ENCODE measurements at places on chromosomes 13 and 19. TPM values are rescaled to one million over a fixed set of nuclear protein-coding genes. Genes with fewer than 3 reads are reported as not detected.
A peak's percentile ranks its signal among the peaks of the same experiment; 100 is the strongest.

DNA sequence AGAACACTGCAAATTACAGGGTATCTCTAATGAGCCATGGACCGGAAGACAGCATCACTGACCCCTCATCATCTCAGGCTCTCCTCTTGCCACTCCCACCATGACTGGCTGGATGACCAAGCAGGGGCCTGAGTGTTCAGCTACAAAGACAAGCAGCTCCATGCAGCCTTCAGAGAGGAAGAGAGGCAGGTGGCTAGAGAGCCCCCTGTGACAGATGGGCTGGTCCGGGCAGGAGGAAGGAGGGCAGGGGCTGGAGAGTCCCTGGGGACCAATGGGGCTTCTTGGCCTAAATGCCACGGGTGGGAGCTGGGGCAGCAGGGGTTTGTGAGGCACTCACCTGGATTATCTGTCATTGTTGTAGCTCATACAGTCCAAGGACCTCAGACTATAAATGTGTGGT lies 12.8 kb upstream of the RASA3 start:
- DNase-seq, result no peak

DNA sequence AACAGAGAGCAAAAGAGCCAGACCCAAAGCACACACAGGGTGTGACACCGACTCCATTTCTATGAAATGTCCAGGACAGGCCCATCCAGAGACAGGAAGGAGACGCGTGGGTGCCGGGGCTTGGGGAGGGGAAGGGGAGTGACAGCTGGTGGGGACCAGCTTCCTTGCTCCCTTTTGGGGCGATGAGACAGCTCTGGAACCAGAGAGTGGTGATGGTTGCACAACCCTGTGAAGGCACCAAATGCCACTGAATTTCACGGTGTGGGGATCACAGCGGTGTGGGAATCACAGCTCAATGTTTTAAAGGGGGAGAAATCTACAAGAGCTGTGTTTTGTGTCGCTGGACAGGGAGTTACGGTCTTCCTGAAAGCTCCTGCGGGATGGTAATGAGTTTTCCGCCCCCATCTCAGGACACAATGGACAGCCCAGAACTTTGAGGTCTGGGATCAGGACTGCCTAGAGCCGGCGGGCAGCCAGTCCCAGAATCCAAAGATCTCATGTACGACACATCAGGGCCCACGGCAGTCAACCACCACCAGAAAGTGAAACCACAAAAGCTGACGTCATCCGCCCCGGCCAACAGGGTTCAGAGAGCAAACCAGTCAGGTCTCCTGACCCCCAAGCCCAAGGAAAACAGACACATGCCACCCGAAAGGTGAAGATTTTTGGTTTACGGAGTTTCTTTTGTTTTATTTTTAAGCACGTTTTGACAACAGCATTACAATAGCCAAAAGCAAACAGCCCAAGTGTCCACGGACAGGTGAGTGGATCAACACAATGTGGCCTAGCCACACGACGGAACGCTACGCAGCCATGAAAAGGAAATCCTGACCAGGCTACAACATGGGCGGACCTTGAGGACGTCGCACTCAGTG lies 7.3 kb downstream of the SGTA start:
- DNase-seq, result no peak

DNA sequence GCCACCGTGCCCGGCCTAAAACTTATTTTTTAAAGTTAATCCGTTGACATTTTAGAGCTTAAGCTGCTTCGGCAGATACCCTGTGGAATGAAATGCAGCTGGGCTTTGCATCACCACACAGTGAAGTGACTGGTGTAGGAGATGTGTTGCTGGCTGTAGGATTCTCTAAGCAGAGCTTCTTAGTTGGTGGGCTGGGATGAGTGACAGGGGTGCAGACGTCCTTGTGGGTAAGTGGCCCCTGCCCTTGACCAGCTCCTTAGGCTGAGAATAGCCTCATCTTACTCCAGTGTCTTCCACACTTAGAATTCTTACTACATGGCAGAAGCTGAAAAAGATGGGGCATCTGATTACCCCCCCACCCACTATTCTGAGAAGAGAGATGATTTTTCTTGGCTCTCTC lies 11.6 kb downstream of the GATAD2A start:
- no peak for DNase-seq

DNA sequence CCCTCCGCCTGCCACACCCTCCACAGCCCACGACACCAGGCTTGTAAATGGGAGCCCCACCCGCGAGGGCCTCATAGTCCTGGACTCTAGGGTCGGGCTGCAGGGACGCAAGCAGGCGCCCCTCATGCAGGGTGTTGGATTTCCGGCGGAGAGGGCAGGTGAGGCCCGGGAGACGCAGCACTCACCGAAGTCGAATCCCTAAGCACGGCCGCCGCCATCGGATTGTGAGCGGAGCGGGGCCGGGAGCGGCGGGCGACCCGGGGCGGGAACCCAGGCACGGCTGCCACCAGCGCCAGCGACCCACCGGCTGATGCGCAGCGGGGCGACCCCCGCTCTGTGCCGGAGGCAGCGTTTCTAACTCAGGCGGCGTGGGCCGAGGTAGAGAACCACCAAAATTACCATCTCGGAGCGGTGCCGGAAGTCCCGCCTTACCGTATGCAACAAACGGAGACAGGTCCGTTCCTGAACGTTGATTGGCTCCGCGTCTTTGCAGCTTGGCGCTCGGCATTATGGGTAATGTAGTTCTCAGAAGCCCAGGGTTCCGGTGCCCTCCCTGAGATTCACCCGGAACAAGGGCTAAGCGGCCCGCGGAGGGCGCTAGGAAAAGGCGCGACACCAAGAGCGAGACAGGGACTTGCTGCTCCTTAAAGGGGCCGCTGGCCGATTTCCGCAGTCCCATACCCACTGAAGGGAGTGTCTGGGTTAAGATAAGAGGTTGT lies at the start of gene ZNF416:
ZNF416 (minus strand) TSS at position 425 of the 719 bp plus-strand sequence; CDS start at position 218, 207 bp downstream.
- peak; percentile 99 for DNase-seq

- peak; percentile 57 for DNase-seq
These were observed 1.4 kb downstream of the RASA3 start for GRCh38 chr13:114130837-114131582.

DNA sequence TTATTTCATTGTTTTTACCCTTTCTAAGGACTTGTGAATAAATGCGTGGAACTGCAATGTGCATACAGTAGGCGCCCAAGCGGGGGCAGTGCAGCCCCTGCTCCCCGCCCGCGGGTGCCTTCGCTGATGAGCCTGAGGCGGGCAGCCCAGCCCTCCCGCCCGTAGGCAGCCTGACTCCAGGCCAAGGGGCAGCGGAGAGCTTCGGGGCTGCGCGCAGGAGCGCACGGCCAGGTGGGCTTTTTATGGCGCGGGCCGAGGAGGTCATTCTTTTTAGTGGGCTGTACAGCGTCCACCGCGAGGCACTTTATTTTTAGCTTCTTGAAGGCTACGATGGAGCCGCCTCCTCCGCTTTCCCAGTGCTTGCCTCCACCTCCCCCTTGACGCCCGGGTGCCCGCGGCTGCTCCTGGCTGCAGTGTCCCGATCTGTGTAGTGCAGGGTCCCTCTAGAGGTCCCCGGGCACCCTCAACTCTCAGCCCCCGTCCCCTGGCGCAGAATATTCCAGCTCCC lies 60.5 kb downstream of the CCNE1 start:
- peak; percentile 33 for DNase-seq

DNA sequence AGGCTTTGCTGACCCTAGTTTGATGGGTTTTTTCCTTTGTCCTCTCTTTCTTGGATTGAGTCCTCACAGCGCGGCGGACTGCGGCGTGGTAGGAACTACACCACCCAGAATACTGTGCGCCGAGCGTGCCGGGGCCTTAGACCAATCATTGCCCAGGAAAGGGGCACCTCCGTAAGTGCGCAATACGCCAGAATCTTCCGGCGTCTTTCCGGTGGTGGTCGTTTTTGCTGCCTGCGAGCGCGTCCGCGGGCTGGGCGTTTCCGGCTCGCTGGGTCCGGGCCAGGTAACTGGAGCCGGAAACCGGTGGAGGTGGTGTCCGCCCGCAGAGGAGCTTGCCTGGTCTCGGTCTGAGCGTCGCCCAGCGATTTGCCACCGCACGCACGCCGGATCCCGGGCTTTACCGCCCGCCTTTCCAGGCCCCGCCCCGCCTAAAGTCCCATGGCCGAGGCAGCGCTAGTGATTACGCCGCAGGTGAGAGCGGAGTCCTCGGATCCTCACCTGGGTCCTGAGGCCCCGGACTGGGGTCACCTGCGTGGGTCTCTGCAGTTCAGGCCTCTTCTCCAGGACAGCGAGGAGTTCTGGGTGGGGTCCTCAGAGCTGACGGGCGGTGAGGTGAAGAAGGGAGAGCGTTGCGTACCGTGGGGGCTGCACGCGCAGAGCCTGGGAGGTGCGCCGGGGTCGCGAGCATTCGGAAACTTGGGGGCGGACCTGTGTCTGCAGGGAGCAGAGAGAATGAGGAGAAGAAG lies at the start of gene ZNF549:
ZNF549 (plus strand) TSS at position 221 of the 746 bp plus-strand sequence; CDS start at position 439, 218 bp downstream.
- DNase-seq, result peak; percentile 95

DNA sequence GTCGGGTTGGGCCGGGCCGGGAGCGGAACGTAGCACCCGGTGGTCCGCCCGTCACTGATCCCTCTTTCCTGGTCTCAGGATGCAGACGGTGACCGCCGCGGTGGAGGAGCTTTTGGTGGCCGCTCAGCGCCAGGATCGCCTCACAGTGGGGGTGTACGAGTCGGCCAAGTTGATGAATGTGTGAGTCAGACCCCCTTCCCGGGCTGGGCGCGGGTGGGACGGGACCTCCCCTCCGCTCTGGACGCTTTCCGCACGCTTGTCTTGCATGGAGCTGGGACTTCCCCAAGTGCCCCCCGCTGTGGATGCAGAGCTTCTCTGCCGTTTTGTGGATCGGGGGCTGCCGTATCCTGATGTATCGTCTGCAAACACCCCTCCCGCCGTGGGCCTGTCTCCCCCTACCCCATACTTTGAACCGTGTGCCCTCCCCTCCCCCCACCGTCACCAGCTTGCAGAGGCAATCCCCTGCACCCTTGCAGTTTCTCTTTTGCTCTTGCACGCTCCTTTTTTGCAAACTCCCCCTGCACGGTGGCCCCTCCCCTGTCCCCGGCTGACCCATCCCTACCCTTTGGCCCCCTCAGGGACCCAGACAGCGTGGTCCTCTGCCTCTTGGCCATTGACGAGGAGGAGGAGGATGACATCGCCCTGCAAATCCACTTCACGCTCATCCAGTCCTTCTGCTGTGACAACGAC lies 669 bp downstream of the GADD45B start:
- DNase-seq, result peak; percentile 66

DNA sequence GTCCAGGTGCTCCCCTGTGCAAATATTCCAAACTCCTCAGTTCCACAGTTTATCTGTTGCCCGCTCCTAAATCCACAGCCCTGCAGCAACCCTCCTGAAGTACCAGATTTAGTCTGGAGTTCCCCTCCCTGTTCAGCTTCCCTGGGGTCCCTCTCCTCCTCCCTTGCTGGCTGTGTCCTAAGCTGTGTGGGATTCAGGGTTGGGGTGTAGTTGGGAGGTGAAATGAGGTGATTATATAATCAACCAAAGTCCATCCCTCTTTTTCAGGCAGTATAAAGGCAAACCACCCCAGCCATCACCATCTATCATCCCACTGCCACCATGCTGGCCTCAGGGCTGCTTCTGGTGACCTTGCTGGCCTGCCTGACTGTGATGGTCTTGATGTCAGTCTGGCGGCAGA lies at the start of gene CYP2A13:
CYP2A13 (plus strand) TSS at position 301 of the 400 bp plus-strand sequence; CDS start at position 322, 21 bp downstream.
- no peak for DNase-seq

- DNase-seq, result no peak
These were observed 6.8 kb downstream of the PARP4 start for GRCh38 chr13:24505756-24506155.

- no peak for DNase-seq
These were observed 2.8 kb upstream of the SHC2 start for GRCh38 chr19:463483-464207.

DNA sequence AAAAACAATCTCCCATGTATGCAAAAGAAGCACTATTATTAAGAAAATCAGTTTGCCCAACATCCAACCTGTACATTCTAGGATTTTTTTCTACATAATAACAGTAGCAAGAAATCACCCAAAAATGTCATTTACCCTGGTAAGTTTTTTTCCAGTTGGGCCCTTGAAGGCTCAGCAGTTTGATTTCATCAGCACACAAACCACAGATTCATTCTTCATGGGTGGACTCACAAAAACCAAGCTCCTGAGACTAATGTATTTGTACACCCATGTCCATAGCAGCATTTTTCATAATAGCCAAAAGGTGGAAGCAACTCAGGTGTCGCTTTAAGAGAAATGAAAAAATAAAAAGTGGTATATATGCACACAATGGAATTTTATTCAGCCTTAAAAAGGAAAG lies 210.1 kb downstream of the TBC1D4 start:
- DNase-seq, result peak; percentile 19

DNA sequence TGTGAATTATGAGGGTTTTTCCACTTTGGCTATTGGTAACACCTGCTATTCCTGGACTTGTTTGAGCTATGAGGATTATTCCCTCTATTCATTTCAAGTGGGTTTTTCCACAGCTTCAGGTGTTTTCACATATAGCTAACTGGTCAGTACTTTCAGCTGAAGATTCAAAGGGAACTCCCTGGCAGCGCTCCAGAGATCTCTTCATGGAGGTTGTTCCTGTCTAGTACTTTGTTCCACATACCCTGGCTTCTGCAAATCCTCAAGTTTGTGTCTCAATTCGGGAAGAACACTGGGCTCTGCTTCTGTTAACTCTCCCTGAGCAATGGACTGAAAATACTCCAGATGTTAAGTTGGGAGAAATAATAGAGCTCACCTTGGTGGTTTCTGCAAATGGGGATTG lies 5.6 kb upstream of the ZNF607 start:
- no peak for DNase-seq

- no peak for DNase-seq
These were observed 31.2 kb downstream of the CYP4F2 start for GRCh38 chr19:15866636-15867035.

DNA sequence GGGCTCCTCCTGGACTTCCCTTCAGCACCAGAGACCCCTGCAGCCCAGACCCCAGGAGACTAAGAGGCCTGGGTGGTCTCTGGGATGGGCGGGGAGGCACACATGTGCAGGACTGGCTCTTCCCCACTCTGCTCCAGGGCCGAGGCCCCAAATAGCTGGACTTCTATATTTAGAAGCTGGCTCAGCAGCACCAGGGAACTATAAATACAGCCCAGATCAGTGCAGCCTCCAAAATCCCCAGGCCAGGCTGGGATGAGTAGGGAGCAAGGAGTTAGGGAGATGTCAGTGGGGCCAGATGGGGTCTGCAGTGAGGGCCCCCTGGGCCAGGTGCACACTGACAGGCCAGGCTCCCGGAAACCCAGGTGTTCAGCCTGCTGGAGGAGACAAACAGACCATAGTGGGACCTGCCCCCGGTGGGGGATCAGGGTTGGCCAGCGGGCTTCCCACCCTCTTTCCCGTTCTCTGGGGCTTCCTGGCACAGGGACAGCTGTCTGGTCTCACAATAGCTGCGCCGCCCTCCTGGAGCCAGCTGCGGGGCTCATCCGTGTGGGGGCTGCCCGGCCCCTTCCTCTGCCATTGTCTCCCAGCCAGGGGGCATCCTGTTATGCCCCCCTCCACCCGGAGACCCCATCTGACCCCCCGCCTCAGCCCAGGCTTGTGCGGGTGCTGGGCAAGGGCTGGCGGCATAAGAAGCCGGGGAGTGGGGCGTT lies 5.5 kb upstream of the ADGRE5 start:
- peak; percentile 72 for DNase-seq

The RBM42 gene
- total RNA-seq, result 128 TPM

The LPAR6 gene
- 0.45 TPM for total RNA-seq

The ZSCAN1 gene
- 38.4 TPM for total RNA-seq

The SERPINE3 gene
- total RNA-seq, result not detected

The SIGLEC5 gene
- total RNA-seq, result not detected
